GM23338 (cell line): ENCODE measurements at places on chromosomes 3 and 15. TPM values are rescaled to one million over a fixed set of nuclear protein-coding genes. Genes with fewer than 3 reads are reported as not detected.

Gene SEMA3B
- total RNA-seq, result 2.4 and 8.0 TPM in 2 replicates

Gene CMTM7
- total RNA-seq, result 23.6 and 32.2 TPM in 2 replicates

Gene CD200R1
- 0.12 and 0.28 TPM in 2 replicates for total RNA-seq

Gene SHF
- total RNA-seq, result 15.1 and 15.6 TPM in 2 replicates

Gene IGF2BP2
- 84.5 and 87.4 TPM in 2 replicates for total RNA-seq

Gene AMT
- 32.8 and 39.9 TPM in 2 replicates for total RNA-seq

Gene CD80
- total RNA-seq, result not detected in 2 replicates

DNA sequence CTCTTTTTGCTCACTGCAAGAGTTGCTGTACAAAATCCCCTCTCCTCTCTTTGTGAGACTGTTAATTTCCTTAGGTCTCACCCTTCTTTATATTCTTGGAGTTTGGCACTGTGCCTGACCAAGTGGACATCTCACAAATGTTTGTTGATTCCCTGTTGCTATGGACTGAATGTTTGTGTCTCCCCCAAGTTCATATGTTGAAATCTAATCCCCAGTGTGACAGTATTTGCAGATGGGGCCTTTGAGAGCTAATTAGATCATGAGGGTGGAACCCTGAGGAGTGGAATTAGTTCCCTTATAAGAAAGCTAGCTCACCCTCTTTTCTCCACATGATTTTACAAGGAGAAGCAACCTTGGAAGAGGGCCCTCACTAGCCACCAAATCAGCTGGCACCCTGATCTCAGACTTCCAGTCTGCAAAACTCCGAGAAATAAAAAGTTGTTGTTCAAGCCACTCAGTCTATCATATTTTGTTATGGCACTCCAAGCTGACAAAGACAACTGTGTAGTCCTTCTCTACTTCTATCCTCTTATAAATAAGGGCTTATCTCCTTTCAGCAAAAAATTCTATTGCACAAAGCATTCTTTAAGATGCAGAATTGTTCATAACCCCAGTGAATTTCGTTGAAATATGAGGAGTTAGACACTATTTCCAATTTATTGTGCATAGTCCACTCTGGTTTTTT lies 65.5 kb upstream of the NPHP3 start:
- no peak overlapping the region for H3K27ac ChIP-seq
- H3K4me3 ChIP-seq, result no peak overlapping the region
- H3K4me1 ChIP-seq, result peaks cover 8% of the 10 kb centered on the region; the same call in 1 of the 2 replicates
- no peaks in the 10 kb centered on the region for H3K36me3 ChIP-seq
- DNase-seq, result no peak

DNA sequence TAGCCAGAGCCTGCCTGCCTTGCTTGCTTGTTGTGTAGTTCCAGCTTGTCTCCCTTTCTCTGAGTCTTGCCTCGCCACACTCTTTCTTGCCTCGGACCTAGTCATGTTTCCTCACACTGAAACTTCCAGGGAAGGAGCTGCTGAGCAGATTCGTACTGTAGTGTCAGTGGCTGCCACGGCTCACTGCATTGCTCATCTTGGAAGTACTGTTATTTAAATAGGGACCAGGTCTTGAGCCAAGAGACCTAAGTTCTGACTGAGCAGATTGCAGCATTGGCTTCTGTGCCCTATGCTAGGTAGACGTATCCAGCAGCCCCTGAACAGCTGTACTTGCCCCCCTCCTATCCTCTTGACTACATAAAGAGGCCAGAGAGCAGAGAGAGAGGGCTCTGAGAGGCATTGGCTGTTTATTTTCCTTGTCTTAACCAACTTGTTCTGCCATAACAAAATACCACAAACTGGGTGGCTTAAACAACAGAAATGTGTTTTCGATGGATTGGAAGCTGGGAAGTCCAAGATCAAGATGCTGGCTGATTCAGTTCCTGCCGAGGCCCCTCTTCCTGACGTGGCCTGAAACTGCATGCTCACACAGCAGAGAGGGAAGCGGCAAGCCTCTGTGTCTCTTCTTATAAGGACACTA lies 5.8 kb upstream of the RARRES1 start:
- H3K4me3 ChIP-seq, result no peak overlapping the region
- peaks cover 7% of the 10 kb centered on the region; the same call in 1 of the 2 replicates for H3K27me3 ChIP-seq
- no peak for DNase-seq

DNA sequence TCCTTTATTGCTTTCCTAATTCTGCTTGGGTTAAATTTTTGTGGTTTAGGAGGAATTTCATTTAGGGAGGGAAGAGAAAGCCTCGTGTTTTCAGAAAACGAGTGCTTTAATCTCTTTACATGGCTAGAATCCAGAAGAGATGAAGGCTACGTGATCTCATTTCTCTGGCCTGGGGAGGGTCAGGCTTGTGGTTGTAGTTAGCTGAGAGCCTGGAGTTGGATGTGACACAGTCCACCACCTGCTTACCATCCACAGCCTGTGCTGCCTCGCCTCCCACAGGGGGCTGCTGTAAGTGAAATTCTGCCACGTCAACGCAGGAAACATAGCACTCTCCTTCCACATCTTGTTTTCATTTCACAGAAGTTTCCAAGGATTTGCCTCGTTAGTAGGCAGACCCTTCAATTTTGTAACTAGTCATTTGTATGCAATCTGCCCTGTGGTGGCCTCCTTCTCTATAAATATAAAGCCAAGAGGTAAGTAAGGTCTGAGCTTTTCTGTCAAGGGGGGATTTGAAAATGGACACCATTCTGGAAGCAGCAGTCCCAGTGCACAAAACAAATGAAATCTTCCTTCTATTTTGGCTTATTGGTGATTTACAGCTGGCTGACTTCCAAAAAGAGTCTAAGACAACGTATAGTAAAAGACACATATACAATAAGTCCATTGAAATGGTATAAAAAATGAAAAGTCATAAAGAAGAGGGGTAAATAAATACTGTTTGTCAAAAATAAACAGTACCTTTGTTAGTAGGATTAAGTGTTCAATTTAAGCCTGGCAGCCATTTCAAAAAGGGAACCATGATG lies 3.4 kb downstream of the GXYLT2 start:
- peaks cover 19% of the 10 kb centered on the region for H3K4me1 ChIP-seq
- no peaks in the 10 kb centered on the region for H3K36me3 ChIP-seq
- H3K4me3 ChIP-seq, result no peak overlapping the region

GRCh38 chr3:146100825-146101444 lies 60.0 kb downstream of the PLOD2 start:
- no peaks in the 10 kb centered on the region for H3K36me3 ChIP-seq
- no peak overlapping the region for H3K27ac ChIP-seq
- H3K27me3 ChIP-seq, result no peaks in the 10 kb centered on the region
- no peak for DNase-seq
- H3K4me1 ChIP-seq, result peaks cover 25% of the 10 kb centered on the region
- no peak overlapping the region for H3K4me3 ChIP-seq

DNA sequence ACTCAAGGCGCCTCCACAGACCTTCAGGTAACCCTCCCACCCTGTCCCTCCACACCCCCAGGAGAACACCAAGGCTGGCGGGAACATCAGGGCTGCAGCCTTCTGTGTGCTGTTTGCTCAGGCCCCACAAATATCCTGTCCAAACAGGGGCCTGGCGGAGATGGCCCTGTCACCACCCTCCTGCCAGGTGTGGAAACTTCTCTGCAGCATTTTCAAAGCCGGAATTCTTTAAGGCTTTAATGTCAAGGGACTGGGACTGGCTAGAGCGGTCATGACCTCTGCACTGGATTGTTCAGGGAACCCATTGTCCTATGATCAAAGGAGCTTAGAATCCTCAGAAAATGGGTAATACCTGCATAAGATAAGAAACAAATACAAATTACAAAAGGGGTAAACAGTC lies 46.6 kb downstream of the FBLN2 start:
- DNase-seq, result peak; percentile 9
- H3K27me3 ChIP-seq, result no peaks in the 10 kb centered on the region
- peaks cover 9% of the 10 kb centered on the region; the same call in 1 of the 2 replicates for H3K4me1 ChIP-seq
- H3K27ac ChIP-seq, result no peak overlapping the region
- no peak overlapping the region for H3K4me3 ChIP-seq

DNA sequence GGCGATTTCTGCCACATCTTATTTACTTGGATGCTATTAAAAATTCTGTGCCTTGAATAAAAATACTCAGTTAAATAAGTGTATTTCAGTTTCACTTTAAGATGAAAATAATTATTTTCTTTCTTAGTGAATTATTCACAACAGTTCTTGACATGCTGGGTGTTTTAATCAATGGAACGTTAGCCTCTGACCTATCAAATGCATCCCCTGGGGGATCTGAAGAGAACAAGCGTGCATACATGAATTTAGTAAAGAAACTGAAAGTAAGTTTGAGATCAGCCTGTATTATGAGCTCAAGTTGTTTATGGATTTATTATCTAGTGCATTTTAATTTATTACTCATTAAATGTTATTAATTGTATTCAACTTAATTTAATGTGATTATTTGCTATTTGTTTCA lies 597 bp downstream of the P2RY12 start:
- H3K4me1 ChIP-seq, result no peaks in the 10 kb centered on the region
- H3K27me3 ChIP-seq, result no peaks in the 10 kb centered on the region
- no peak overlapping the region for H3K4me3 ChIP-seq
- no peak overlapping the region for H3K27ac ChIP-seq
- peaks cover 14% of the 10 kb centered on the region; the same call in 1 of the 2 replicates for H3K36me3 ChIP-seq

DNA sequence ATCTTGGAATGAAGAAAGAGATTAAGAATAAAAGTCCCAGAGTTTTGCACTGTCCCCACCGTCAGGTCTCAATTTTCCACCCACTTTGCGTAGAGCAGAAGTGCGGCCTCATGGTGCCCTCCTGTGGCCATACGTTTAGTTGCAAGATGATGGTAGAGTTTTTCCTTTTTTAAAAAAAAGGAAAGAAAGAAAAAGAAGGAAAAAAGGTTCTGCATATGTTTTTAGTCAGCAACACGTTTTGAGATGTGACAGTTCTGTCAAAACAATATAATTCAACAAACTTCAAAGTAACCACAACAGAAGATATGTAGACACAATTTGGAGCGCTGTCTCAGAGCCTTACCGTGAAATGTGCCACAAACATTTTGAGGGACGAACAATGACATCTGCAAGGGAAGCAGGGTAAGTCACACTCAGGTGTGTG lies 24.6 kb downstream of the EBLN2 start:
- peak; percentile 60 for DNase-seq
- H3K36me3 ChIP-seq, result no peaks in the 10 kb centered on the region
- H3K27me3 ChIP-seq, result no peaks in the 10 kb centered on the region
- H3K4me3 ChIP-seq, result no peak overlapping the region
- no peak overlapping the region for H3K27ac ChIP-seq

GRCh38 chr3:27923349-27924068 lies 201.4 kb upstream of the EOMES start:
- DNase-seq, result no peak
- H3K4me3 ChIP-seq, result no peak overlapping the region
- H3K36me3 ChIP-seq, result no peaks in the 10 kb centered on the region
- H3K4me1 ChIP-seq, result no peaks in the 10 kb centered on the region

- no peak overlapping the region for H3K4me3 ChIP-seq
- H3K27me3 ChIP-seq, result no peaks in the 10 kb centered on the region
- no peaks in the 10 kb centered on the region for H3K4me1 ChIP-seq
- H3K27ac ChIP-seq, result no peak overlapping the region
- H3K36me3 ChIP-seq, result no peaks in the 10 kb centered on the region
- DNase-seq, result no peak
Measured at GRCh38 chr3:126136428-126137220, 43.8 kb downstream of the ALDH1L1 start.

DNA sequence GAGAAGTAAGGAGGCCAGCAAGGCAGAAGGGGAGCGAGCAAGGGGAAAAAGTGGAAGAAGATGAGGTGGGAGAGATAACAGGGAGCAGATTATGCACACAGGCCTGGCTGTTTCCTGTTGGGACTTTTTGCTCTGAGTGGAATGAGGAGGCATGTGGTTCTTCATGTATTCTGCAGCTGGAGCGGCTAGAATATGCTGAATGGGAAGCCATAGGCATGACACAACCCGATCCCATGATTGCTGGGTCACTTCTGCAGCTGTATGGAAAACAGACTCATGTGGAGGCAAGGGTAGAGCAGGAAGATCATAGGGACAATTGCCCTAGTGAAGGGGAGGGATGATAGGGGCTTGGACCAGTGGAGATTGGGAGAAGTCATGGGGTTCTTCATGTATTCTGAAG lies 206.0 kb upstream of the SUCLG2 start:
- no peaks in the 10 kb centered on the region for H3K36me3 ChIP-seq
- H3K27ac ChIP-seq, result no peak overlapping the region
- H3K4me3 ChIP-seq, result no peak overlapping the region
- no peak for DNase-seq
- peaks cover 7% of the 10 kb centered on the region; the same call in 1 of the 2 replicates for H3K4me1 ChIP-seq

DNA sequence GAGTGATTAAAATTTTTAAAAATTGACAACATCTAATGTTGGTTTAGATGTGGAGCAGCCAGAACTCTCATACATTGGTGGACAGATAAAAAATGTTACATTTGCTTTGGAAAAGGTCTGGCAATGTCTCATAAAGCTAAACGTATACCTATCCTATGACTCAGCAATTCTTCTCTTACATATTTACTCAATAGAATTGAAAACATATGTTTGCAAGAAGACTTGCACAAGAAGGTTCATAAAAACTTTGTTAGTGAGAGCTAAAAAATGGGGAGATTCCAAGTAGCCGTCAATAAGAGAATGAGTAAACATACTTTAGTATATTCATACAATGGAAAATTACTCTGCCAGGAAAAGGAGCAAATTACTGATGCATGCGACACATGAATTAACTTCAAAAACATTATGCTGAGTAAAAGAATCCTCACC lies 30.0 kb downstream of the MASP1 start:
- no peak for DNase-seq
- no peaks in the 10 kb centered on the region for H3K27me3 ChIP-seq
- no peak overlapping the region for H3K4me3 ChIP-seq
- peaks cover 6% of the 10 kb centered on the region for H3K4me1 ChIP-seq
- no peak overlapping the region for H3K27ac ChIP-seq
- no peaks in the 10 kb centered on the region for H3K36me3 ChIP-seq

- no peak for DNase-seq
- H3K4me3 ChIP-seq, result no peak overlapping the region
- H3K27me3 ChIP-seq, result no peaks in the 10 kb centered on the region
- no peaks in the 10 kb centered on the region for H3K36me3 ChIP-seq
- 0 out of 2 replicates have a peak, but pooled peaks cover 9% of the 10 kb centered on the region for H3K4me1 ChIP-seq
Measured at GRCh38 chr15:39131609-39132008, 449.3 kb upstream of the THBS1 start.

DNA sequence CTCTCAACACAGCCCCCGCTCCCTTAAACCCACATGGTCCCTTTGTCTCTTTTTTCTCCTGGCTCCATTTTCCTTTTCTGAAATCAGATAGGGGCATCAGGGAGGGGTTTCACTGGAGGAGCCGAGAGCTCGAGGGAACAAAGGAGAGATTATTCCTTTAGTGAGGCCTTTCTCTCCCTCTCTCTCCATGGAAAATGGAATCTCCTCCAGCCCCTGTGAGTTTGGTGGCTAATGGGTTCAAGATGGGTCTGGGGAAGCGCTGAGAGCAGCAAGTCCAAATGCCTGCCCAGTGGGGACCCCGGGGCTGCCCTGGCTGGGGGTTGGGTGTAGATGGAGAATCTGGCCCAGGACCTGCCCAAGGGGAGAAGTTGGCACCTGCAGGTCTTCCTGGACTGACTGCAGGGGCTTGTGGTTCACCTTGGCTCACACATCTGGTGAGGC lies 56.8 kb downstream of the ITGA11 start:
- H3K4me1 ChIP-seq, result no peaks in the 10 kb centered on the region
- H3K4me3 ChIP-seq, result no peak overlapping the region
- H3K36me3 ChIP-seq, result no peaks in the 10 kb centered on the region
- no peaks in the 10 kb centered on the region for H3K27me3 ChIP-seq
- DNase-seq, result no peak
- no peak overlapping the region for H3K27ac ChIP-seq

- H3K4me1 ChIP-seq, result peaks cover 22% of the 10 kb centered on the region; the same call in 1 of the 2 replicates
- H3K36me3 ChIP-seq, result no peaks in the 10 kb centered on the region
- no peak overlapping the region for H3K4me3 ChIP-seq
- H3K27ac ChIP-seq, result 0 out of 2 replicates have a peak overlapping the region, but pooled peaks have one; percentile 26
- peak; percentile 42 for DNase-seq
Measured at GRCh38 chr15:91839867-91840266, 13.6 kb upstream of the SLCO3A1 start.

- no peaks in the 10 kb centered on the region for H3K4me1 ChIP-seq
- DNase-seq, result no peak
- H3K4me3 ChIP-seq, result no peak overlapping the region
Measured at GRCh38 chr3:78186404-78186803, 1146.5 kb downstream of the ROBO2 start.
